OCI-M1 (cell line): ENCODE measurements at places on chromosomes 6 and 20.

- DNase-seq, result no peak
Measured at GRCh38 chr20:47905628-47906347, 120.5 kb upstream of the SULF2 start.

GRCh38 chr6:16420715-16421461, 182.5 kb downstream of the GMPR start:
- DNase-seq, result peak; percentile 72

DNA sequence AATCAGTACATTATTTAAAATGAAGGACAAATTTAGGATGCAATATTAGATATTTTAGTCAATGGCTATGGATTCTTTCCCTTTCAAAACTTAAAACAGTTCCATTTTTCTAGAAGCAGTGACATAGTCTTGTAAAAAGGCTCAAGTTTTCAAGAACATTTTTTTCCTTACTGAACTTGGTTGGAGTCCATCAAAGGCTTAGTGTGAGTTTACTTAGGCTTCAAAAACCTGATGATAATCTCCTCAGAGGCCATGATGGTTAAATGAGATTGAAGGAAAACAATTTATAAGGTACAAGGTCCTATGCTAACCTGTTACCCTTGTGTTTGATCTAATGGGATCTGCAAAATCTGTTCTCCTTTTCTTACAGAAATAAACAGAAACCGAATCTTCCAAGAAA, 531.8 kb downstream of the UTRN start:
- DNase-seq, result no peak

DNA sequence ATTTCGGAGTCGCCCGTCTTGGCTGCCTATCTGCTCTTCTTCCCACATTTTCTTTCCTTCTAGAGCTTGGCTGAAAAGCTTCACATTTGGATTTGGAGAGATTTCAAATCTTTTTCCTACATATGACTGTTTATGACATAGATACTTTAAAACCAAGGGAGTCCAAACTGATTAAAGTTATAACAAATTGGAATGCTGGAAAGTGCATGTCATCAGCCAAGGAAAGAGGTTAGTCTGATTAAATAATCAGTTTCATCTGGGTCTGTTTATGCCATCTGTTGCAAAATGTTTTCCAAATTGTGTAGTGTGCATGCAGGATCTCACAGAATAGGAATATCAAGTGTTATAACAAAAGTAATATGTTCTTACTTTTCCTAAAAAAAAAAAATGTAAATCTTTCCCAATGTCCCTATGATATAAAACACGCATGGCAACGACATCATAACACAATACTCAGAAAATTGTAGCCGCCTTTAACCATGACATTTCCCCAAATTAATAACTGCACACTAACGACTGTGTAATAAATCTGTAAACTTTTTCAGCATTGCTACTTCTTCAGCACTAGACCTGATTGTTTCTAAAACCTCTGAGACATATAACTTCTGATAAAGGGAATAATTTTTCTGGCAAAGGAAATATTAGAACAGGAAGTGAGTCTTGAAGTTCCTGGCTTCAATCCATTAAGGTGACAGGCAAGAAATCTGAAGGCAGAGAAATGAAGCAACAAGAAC, 230.2 kb upstream of the FOXQ1 start:
- no peak for DNase-seq

DNA sequence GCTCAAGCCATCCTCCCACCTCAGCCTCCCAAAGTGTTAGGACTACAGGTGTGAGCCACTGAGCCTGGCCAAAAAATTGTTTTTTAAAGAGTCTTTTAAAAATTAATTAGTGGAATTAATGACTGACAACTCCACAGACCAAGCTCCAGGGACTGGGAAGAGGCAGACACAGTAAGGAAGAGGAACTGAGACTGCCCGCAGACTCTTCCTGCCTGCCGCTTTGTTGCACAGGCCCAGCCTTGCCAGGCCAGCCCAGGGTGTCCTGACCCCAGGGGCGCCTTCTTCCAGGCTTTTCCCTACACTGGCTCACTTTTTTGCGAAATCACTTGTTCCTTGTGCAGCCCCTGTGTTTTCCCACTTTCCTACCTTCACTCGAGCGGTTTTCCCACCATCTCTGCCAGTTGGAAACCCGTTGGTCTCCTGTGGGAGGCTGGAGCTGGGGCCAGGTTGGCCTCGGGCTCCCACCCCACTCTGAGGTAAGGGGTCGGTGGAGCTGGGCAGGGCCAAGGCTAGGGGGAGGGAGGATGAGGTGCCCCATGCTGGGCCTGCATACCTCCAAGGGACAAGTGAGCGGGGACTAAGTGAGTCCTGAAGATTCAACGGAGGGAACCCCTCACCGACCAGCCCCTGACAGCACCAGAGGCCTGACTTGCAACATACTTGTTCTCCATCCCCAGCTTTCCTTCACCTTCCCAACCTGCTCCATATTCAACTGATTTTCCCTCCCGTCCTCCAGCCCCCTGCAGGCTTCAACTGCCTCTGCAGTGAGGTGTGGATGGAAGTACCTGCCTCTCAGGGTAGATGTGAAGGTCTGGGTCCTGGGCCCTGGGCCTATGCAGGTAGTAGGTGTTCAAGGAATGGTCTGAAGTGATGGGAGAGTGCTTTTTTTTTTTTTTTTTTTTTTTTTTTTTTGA, 23.5 kb upstream of the SMIM29 start:
- DNase-seq, result no peak
